Fibroblast of lung (primary cell): ENCODE measurements at places on chromosomes 11 and 22.
A peak's percentile ranks its signal among the peaks of the same experiment; 100 is the strongest.

DNA sequence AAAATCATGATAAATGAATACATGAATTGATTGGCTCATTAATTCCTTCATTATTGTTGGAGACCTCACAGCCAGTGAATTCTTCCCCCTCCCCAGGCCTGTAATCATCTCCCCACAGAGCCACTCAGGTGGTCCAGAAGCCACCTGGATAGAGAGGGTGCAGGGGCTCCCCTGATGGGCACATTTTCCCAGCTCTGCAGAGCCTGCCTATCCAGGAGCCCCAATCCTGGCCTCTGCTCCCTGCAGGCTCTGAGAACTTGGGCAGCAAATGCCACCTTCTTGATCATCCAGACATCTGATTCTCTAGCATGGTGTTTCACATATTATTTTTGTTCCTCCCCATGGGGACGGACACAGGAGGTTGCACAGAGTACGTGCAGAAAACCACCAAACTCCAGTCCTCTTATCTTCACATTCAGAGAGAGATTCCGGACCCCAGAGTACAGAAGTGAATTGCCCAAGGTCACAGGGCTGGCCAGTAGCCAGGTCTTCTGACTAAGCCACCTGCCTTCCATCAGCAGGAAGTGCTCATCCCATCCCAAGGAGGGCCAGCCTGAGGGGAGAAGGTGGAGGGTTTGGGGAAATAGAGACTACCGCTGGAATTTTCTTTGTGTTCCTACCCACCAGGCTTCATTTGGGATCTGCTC lies 348.0 kb downstream of the BUD13 start:
- H3K27me3 ChIP-seq, result no peaks in the 10 kb centered on the region
- H3K4me1 ChIP-seq, result no peaks in the 10 kb centered on the region
- no peak overlapping the region for H3K27ac ChIP-seq

GRCh38 chr11:19905280-19905853 lies 192.7 kb downstream of the NAV2 start:
- H3K27ac ChIP-seq, result no peak overlapping the region
- no peaks in the 10 kb centered on the region for H3K4me1 ChIP-seq

GRCh38 chr11:32426192-32426591 lies 9.1 kb downstream of the WT1 start:
- H3K4me3 ChIP-seq, result no peak overlapping the region
- no peaks in the 10 kb centered on the region for H3K36me3 ChIP-seq
- no peak overlapping the region for H3K27ac ChIP-seq
- peaks cover 43% of the 10 kb centered on the region for H3K27me3 ChIP-seq
- no peaks in the 10 kb centered on the region for H3K4me1 ChIP-seq

DNA sequence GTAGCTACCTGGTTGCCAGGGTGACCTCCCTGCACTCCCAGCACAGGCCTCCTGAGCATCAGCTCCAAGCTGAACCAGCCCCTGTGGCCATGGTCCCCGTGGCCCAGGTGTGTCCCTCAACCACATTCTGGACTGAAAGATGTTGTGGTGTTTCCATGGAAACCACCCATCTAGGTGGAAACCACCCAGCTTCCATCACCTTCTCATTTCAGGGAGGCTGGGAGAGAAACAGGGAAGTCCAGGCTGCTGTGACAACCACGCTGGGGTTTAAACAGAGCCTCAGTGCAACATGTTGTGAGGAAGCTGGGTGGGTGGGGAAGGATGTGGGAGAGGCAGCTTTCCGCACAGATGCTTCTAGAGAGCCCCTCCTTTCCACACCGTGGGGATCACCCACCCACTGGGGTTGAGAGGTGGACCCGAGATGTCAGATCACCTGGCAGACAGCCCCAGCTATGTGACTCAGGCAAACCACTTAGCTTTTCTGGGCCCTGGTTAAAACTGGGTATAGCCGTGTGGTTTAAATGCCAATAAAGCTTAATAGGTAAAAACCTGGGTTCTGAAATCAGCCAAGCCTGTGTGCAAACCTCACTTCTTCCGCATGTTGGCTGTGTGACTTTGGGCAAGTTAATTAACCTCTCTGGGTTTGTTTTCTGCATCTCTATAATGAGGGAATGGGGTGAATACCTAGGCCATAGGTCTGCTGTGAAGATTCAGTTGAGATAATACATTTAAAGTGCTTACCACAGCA lies 46.4 kb downstream of the CD82 start:
- H3K4me1 ChIP-seq, result peaks cover 13% of the 10 kb centered on the region
- H3K4me3 ChIP-seq, result no peak overlapping the region
- H3K36me3 ChIP-seq, result peaks cover 2% of the 10 kb centered on the region
- H3K27ac ChIP-seq, result no peak overlapping the region
- no peak for DNase-seq

- H3K36me3 ChIP-seq, result no peaks in the 10 kb centered on the region
- H3K4me1 ChIP-seq, result peaks cover 31% of the 10 kb centered on the region
- DNase-seq, result peak; percentile 86
- peak overlapping the region; percentile 63 for H3K27ac ChIP-seq
Measured at GRCh38 chr22:17972385-17973191, 51.8 kb downstream of the MICAL3 start.

DNA sequence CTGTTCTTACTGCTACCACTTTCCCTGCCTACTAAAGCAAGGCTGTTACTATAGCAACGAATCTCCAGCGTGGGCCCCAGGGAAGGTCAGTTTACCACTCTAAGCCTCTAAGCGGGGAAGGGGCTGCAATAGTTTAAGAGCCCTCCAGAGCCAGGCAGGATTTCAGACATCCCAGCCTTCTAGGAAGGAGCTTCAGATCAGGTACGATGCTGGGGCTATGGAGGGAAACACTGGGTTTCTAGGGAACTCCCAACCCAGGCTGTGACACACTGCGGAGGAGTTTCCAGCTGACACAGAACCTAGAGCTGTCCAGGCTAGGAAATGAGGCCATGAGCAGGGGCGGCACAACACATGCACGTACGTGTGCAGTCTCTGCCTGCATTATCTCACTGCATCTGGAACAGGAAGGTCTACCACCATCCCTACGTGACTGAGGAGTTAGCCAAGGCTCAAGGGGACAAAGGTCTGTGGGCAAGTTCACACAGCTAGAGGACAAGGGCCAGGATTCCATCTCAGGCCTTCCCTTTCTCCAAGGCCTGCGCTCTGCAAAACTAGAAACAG lies 20.4 kb downstream of the HPS4 start:
- DNase-seq, result no peak
- no peaks in the 10 kb centered on the region for H3K4me1 ChIP-seq
- no peak overlapping the region for H3K4me3 ChIP-seq
- no peaks in the 10 kb centered on the region for H3K27me3 ChIP-seq
- H3K36me3 ChIP-seq, result peaks cover 14% of the 10 kb centered on the region

GRCh38 chr22:36277482-36278291 lies 24.8 kb downstream of the APOL1 start:
- H3K27ac ChIP-seq, result no peak overlapping the region
- H3K4me3 ChIP-seq, result no peak overlapping the region
- H3K36me3 ChIP-seq, result peaks cover 20% of the 10 kb centered on the region
- no peaks in the 10 kb centered on the region for H3K4me1 ChIP-seq

DNA sequence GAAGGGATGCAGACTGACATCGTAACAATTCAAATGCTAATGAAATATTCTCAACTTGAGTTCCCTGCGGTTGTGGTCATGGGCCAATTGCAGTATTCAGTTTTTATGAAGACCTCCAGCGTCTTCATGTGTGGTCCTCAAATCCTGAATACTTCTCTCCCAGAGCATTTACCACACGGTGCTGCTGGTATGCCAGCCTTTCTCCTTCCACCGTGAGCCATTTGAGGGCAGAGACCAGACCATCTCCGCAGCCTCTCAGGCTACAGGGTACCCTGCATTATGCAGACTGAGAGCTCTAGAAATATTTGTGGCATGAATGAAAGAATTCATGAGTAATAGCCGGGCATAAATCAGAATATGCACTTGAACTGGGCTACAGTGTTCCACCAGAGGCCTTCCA lies 289.7 kb downstream of the ST3GAL4 start:
- no peak overlapping the region for H3K27ac ChIP-seq
- no peak overlapping the region for H3K4me3 ChIP-seq
- DNase-seq, result peak; percentile 81

DNA sequence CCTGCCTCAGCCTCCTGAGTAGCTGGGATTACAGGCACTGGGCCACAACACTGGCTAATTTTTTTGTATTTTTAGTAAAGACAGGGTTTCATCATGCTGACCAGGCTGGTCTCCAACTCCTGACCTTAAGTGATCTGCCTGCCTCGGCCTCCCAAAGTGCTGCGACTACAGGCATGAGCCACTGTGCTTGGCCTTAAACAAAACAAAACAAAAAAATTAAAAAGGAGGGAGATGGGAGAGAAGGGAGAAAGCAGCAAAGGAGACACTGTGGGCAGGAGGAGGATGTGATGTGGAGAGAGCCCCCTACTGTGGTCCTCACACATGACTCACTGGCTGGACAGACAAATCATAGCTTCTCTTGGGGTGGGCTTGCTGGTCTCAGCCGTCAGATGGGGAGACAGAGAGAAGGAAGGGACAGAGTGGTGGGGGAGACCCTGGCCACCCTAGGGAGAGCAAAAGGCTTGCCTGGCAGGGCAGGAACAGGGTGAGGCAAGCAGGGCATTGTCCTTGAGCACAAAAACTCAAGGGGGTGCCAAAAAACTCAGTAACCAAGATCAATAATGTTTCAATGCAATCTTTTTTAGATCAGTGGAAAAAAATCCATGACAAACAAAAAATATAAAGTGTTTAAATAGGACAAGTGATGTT lies 31.6 kb downstream of the TPST2 start:
- peak; percentile 46 for DNase-seq
- H3K4me1 ChIP-seq, result peaks cover 4% of the 10 kb centered on the region
- H3K27me3 ChIP-seq, result no peaks in the 10 kb centered on the region
- H3K36me3 ChIP-seq, result no peaks in the 10 kb centered on the region

GRCh38 chr11:72842126-72842525 lies 27.9 kb downstream of the ATG16L2 start:
- H3K27me3 ChIP-seq, result no peaks in the 10 kb centered on the region
- peaks cover 6% of the 10 kb centered on the region for H3K4me1 ChIP-seq
- DNase-seq, result no peak
- H3K4me3 ChIP-seq, result no peak overlapping the region
- H3K36me3 ChIP-seq, result no peaks in the 10 kb centered on the region
- no peak overlapping the region for H3K27ac ChIP-seq

DNA sequence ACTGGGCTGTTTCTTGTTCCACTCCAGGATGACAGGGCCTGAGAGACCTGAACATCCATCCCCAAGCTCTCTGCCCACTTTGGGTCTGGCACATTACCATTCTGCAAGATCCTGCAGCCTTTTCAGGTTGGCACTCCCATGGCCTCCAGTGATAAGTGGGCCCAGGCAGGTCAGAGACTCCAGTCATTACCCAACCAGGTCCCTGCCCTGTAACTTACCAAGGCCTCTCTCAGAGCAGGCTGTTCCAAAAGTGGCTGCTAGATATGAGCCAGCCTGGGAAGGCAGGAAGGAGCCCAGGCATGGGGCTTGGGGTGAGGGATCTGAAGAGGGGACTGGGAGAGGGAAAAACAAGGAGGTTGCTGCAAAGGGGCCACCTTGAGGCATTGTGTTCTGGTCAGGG lies 35.9 kb downstream of the KCNQ1OT1 start:
- no peaks in the 10 kb centered on the region for H3K4me1 ChIP-seq
- H3K36me3 ChIP-seq, result no peaks in the 10 kb centered on the region
- H3K27me3 ChIP-seq, result no peaks in the 10 kb centered on the region
- no peak overlapping the region for H3K4me3 ChIP-seq
- H3K27ac ChIP-seq, result no peak overlapping the region

DNA sequence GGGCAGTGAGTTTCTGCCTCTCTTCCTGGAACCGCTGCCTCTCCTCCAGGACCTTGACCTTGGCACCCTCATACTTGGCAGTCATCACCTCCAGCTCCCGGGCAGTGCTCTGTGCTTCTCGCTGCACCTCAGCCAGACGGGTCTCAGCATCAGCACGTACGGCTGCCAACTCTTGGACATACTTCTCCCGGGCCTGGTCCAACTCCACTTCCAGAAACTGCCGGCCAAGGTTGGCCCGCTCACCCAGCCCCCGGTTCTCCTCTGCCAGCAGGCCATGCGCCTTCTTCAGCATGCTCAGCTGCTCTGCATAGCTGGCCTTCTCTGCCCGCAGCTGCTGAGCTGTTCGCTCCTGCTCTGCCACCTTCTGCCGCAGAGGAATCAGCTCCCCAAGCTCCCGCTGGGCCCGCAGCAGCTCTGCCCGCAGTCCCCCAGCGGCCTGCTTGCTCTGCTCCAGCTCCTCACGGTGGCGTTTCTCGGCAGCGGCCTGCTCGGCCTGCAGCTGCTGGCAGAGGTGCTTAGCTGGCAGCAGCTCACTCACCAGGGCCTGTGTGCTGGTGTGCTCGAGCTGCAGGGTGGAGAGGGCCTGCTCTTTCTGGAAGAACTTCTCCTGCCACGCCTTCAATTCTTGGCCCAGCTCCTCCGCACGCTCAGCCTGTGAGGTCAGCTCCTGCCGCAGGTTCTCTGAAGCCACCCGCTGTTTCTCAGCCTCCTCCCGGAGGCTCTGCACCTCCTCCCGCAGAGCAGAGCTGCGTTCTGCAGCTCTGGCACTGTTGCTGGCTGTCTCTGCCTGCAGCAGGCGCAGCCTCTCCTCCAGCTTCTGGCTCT lies 14.4 kb downstream of the IL18BP start:
- no peak overlapping the region for H3K4me3 ChIP-seq
- H3K36me3 ChIP-seq, result peaks cover 71% of the 10 kb centered on the region
- no peaks in the 10 kb centered on the region for H3K27me3 ChIP-seq
- H3K27ac ChIP-seq, result peak overlapping the region; percentile 53
